ENCODE measurements at places on chromosomes 11 and 22.

GRCh38 chr11:65596520-65596919 is 920 bp upstream of the KCNK7 start:
- no peak for DNase-seq

DNA sequence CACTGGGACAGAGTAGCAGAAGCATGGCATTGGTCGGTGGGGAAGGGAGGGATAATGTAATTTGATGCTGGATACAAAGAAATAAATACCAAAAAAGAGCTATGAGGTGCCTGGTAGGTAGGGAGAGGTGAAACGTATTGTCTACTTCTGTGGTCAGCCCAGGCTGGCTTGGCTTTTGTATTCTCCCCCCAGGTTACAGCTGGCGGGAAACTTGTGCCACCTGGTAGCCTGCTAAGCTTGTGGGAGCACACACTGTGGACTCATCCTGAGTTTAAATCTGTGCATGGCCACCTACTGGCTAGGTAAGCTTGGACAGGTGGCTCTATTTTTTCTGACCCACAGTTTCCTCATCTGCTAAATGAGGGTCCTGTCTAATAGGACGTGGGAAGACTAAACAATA is 165.2 kb upstream of the E2F8 start:
- DNase-seq, result no peak

GRCh38 chr22:23750367-23750713 is 572 bp downstream of the ZNF70 start:
- DNase-seq, result no peak

GRCh38 chr11:70057080-70057479 is 21.0 kb upstream of the ANO1 start:
- no peak for DNase-seq

GRCh38 chr22:50529897-50530579 is at the start of gene TYMP:
TSS of gene TYMP (minus strand) at chr22:50530012. CDS start at chr22:50529709, 303 bp downstream.
- peak; percentile 34 for DNase-seq

DNA sequence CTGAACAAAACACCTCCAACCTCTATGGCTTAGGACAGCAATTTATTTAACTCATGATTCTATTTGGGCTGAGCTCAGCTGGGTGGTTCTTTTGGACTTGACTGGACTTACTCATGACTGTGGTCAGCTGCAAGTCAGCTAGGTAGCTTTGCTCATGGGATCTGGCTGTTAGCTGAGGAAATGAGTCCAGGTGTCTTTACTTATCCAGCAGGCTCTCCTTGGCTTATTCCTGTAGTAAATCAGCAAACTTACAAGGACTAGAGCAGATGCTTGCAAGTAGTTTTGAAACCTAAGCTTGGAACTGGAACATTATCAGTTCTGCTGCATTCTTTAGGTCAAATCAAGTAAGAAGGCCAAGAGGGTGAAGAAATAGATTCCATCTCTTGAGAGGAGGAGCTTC is 8.0 kb upstream of the HIKESHI start:
- DNase-seq, result no peak

DNA sequence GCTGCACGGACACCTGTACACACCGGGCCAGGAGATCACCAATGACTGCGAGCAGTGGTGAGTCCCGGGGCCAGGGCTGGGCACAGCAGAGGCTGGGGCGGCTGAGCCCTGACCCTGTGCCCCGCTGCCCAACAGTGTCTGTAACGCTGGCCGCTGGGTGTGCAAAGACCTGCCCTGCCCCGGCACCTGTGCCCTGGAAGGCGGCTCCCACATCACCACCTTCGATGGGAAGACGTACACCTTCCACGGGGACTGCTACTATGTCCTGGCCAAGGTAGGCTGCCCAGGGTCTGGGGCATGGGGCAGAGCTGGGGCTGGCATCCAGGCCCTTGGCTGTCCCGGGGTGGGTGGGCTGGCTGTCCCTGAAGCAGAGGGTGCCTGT is 7.7 kb downstream of the MUC2 start:
- DNase-seq, result peak; percentile 7

DNA sequence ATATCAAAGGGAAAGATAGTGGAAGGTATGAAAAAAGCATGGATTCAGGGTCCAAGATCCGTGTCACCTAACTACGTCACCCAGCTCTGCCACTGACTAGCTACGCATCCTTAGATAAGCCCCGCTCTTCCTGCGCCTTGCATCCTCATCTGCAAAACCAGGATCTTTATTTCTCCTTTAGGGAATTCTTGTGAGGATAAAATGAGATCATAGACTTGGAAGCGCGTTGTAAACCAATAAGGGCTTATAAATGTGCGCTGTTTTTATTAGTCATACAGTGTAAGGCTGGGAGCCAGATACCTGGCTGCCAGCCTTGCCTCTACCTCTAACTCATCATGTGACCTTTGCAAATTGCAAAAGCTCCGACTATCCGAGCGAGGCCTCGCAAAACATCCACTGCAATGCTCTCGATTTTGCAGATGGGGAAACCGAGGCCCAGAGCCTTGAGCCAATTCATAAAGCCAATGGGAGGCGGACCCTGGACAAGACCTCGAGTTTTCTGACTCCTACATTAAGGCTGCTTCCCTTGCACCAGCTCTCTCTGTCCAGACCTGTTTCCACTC is 753 bp downstream of the PRPF19 start:
- DNase-seq, result no peak

GRCh38 chr11:84981301-84981700 is 645.8 kb downstream of the DLG2 start:
- DNase-seq, result no peak

GRCh38 chr11:103585401-103585800 is 451.0 kb upstream of the DDI1 start:
- peak; percentile 12 for DNase-seq

DNA sequence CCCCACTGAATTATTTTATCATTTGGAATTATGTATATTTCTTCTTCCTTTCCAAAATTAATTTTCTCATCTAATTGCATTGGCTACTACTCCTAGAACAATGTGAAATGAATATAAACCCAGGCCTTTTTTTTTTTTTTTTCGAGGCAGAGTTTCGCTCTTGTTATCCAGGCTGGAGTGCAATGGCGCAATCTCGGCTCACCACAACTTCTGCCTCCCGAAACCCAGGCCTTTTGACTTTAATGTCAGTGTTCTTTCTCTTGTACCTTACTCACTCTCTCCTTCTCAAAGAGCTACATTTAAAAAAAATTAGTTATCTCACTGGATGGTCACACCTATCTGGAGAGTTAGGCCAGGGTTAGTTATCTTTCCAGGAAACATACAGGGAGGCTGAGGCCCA is 35.3 kb upstream of the LRRC32 start:
- DNase-seq, result no peak

GRCh38 chr11:100031973-100032372 is 655.1 kb upstream of the ARHGAP42 start:
- DNase-seq, result no peak

- no peak for DNase-seq
Measured at GRCh38 chr11:74325649-74326645, 14.5 kb upstream of the P4HA3 start.

GRCh38 chr11:111097191-111097590 is 148.3 kb upstream of the POU2AF2 start:
- no peak for DNase-seq

- DNase-seq, result no peak
Measured at GRCh38 chr11:43197379-43197778, 114.4 kb upstream of the API5 start.

DNA sequence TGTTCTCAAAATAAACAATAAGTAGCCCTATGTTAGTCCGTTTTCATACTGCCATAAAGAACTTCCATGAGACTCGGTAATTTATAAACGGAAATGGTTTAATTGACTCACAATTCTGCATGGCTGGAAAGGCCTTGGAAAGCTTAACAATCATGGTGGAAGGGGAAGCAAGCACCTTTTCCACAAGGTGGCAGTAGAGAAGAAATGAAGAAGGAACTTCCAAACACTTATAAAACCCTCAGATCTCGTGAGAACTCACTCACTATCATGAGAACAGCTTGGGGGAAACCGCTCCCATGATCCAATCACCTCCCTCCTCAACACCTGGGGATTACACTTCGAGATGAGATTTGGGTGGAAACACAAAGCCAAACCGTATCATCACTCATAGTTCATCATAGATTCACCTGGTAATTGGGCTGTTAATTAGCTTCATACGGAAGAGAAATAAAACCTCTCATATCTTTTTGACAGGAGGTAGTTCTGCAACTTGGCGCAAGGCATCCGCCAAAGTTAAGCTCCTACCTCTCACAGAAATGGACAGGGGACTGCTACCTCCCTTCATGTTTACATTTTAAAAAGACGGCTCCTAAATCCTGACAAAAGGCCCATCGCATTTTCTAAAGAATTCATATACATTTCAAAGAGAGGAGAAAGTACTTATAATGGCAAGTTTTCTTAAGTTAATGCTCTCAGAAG is 49.0 kb downstream of the MUC15 start:
- DNase-seq, result peak; percentile 89

DNA sequence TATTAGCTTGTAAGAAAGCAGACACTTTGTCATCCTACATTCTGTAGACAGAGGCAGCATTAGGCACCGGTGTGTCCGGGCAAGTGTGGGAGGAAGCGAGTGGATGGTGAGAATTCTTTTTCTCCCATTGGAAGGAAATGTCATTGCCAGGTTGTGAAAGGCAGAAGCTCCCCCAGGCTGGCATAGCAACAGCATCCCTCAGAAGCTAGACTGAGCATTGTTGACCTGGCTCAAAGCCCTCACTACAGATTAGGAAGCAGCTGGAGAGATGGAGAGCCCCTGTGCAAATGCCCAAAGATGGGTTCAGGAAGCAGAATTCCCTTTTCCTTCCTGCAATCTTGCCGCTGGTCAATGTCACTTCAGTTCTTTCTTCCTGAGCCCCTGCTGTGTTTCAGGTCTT is 1299.3 kb downstream of the TBC1D22A start:
- no peak for DNase-seq

DNA sequence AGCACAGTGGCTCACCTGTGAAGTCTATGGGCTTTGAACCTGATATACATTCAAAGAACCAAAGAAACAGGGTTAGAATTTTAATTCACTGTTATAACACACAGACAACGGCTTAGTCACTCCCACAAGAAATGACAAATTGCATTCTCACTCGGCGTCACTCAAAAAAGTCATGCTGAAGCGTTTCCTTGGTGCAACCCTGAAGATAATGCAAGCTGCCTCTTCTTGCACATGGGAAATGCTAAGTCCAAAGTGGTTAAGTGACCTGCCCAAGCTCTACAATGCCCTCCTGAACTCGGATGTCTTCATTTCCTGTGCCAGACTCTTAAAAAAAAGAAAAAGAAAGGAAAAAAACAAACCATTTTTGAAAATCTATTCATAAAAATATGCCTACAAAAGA is 10.0 kb downstream of the LGR4 start:
- DNase-seq, result no peak

DNA sequence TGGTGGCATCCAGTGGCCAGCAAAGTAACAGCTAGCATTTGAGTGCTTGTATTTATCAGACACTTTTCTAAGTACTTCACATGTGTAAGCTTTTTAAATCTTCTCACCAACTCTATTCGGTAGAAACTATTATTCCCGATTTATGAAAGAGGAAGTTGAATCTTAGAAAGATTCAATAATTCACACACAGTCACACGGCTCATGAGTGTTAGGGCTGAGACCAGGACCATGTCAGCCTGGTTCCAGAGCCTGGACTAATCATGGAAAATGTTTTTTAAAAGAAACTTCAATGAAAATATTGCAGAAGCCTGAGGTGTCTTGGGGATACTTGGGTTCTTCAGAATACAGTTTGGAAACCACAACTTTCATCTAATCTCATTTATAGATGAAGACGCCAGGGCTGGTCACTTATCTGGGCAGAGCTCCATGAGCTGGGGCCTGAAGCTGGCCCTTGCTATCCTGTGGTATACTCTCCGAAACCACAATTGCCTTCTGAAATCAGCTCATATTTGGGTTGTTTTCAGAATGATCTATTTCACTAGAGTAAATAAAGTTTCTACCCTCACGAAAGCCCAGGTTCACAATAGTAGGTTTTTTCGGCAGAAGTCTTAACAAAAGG is 4.3 kb upstream of the CRTAM start:
- no peak for DNase-seq

Data from HAP-1 (cell line).